NCI-H1436 (cell line): ENCODE measurements at places on chromosomes 3 and 15.

DNA sequence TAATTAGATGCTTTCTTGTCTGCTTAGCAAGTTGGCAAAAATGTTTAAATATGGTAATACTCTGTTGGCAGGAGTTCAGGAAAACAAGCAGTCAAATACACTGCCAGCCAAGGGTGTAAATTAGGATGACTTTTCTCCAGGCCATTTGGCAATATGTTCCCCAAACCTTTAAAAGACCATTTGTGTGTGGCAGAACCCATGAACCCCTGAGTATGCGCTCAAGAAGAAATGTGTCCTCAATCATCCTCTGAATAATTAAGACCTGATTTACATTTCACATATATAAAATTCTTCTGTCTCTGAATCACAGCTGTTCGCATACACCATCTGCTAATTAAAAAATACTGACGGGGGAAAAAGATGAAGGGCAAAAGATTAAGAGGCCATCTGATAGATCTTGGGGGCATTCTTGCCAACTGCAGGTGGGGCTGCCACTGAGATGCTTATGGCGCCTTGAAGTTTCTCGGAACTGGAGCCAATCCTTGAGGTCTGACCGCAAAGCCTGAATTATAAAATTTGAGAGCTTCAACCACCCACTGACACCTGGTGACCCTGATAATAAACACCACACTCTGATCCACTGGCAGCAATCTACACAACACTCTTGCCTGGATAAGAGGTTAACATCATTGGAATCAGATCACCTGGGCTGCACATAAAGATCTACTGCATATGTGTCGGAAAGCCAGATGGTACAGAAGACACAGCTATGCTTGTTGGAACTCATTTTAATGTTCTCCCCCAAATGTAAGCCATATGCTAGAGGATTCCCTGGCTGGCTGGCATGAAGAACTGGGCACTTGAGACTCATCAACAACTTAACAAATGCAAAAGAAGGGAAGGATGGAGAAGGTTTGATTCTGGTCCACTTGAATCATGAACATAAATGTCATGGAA lies 190.6 kb downstream of the OSBPL10 start:
- DNase-seq: no peak

DNA sequence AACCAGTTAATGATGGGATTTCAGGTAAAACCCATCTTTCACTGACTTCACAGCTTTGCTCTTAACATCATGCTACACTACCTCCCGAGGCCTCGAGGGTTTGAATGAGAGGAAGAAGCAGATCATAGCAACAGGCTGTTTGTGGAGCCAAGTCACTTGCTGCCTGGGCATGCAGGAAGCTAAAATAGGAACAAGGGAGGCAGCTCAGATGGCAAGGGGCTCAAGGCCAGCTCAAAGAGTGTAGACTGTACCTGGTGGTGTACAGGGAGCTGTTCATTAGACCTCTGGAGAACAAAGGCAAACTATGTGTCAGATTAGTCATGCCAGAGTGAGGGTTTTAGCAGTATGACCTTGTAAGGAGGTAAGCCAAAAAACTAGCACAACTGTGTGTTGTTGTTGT lies 28.8 kb downstream of the ARRDC4 start:
- DNase-seq: no peak

GRCh38 chr3:58034738-58035523 lies 26.7 kb downstream of the FLNB start:
- peak; percentile 37 for DNase-seq

- DNase-seq: no peak
These were observed 183.2 kb upstream of the NR2F2 start for GRCh38 chr15:96147267-96147666.

DNA sequence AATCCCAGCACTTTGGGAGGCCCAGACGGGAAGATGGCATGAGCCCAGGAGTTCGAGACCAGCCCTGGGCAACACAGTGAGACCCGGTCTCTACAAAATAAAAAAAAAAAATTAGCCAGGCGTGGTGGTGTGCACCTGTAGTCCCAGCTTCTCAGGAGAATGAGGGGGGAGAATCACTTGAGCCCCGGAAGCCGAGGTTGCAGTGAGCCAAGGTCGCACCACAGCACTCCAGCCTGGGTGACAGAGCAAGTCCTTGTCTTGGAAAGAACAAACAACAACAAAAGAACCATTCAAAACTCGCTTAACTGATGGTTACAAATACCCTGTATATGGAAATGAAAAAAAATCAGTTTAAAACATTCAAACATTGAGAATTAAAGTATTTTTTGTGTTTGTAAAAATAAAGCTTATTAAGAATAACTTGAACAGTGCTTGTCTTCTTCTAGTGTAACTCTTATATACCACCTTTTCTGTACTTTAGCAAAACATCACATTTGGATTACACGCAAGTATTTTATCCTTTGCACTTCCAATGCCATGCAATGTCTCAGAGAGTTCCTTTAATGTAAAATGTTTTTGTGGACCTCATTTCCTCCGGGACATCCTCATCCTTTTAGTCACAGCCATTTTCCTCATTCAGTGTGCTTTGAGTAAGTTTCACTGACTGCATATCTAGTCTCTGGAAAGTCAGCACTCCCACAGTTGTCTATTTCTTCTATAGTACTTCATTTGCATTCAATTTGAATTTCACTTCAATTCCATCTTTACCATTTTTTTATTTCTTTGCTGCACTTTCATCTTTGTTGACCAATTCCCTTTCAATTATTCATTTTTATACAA lies 113.0 kb upstream of the GOLGA8J start:
- DNase-seq: no peak

DNA sequence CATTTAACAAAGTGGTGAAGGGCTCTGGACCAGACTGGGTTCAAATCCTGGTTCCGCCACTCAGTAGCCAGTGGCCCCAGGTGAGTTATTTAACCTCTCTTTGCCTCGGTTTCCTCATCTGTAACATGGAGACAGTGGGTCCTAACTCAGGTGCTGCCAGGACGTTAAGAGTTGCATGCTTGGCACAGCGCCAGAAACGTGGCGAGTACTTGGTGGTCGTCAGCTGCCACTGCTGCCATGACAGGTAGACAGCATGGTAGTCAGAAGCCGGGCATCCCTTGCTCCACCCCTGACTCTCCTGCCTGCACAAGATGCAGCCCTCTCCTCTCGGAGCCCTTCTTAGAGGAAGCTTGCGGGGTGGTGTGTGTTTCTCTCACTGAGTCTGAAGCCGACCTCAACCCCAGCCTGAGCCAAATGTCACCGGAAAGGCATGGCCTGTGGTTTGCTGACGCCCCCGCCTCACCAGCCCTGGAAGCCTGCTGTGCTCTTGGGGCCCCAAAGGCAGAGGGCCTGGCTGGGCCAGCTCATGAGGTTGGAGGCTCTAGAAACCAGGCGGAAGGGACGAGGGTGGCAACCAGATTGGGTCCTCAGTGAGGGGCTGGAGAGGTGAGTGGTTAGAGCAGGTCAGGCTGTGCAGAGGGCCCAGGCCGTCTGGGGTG lies 160.8 kb upstream of the TLE3 start:
- no peak for DNase-seq

- no peak for DNase-seq
These were observed 87.9 kb upstream of the LINGO1 start for GRCh38 chr15:77720655-77721054.

DNA sequence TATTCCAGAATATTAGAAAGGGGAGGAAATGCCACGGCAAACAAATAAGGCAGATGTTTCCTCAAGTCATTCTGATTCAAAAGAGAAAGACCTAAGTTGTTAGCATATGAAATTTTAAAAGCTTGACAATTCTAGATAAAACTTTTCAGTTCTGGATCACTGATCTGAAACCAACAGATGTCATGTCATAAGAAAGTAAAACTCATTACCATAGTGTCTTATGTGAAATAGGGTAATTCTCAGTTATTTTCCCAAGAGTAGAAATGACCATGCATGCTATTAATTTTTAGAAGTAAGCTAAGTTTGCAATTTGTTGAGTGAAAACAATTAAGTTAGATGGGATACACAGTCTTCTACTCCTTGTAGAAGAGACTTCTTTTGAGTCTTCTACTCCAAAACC lies 630.3 kb downstream of the NAALADL2 start:
- no peak for DNase-seq

- no peak for DNase-seq
These were observed 16.3 kb upstream of the A4GNT start for GRCh38 chr3:138148503-138148902.

- no peak for DNase-seq
These were observed 212.2 kb downstream of the RBMS3 start for GRCh38 chr3:29493109-29493508.

DNA sequence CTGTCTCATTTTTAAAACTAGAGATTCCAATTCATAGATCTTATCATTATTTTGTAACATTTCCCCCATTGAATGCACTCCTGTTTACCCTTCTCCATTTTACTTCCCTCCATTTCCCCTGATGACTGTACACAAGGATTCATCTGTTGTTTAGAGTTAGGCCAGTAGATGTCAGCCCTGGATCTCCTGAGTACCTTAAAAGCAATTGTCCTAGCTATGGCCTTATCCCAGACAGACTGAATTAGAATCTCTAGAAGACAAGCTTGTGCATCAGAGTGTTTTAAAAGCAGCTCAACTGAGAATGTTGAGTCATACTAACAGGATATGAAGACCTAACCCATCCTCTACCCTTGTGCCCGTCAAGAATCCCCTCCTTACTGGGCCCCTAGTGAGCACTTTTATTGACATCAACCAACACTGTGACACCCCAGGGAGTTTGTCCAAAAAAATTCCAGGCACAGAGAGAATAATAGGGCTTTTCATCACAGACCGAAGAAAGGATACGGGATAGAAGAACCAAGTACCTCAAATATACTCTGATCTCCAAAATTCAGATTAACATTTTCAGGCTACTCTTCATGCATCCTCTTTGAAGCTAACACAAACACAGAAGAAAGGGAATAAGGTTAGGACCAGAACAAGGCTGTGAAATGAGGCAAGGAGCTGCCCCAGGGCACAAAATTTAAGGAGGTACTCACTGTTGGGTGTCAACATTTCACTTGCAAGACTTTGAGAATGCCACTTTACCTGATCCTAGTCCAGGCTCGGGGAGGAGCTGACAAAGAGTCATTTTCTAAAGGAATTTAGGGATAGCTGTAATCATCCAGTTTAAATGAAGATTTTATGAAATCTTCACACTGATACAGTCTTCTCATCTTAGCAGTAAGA lies 17.1 kb downstream of the ZBED2 start:
- peak; percentile 2 for DNase-seq

DNA sequence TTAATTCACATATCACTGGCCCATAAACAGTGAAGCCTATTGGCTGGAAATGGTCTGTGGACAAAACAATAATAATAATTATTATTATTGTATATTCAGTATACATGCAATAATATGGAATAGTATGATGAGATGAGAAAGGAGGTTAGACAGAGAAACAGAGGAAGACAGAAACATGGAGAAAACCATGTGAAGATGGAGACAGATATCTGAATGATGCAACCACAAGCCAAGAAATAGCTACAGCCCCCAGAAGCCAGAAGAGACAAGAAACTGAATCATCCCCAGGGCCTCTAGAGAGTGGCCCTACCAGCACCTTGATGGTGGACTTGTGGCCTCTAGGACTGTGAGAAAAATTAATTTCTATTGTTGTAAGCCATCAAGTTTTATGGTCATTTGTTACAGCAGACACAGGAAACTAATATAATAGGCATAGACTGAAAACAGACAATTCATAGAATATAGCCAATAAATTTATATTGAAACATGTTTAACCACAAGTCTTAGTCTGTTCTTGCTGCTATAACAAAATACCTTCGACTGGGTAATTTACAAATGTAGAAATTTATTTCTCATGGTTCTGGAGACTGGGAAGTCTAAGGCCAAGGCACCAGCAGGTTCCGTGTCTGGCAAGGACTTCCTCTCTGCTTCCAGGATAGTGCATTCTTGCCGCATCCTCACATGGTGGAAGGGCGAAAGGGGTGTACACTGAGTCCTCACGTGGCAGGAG lies 31.6 kb downstream of the MCF2L2 start:
- no peak for DNase-seq

- no peak for DNase-seq
These were observed 108.4 kb upstream of the SPATA12 start for GRCh38 chr3:56952061-56952460.

DNA sequence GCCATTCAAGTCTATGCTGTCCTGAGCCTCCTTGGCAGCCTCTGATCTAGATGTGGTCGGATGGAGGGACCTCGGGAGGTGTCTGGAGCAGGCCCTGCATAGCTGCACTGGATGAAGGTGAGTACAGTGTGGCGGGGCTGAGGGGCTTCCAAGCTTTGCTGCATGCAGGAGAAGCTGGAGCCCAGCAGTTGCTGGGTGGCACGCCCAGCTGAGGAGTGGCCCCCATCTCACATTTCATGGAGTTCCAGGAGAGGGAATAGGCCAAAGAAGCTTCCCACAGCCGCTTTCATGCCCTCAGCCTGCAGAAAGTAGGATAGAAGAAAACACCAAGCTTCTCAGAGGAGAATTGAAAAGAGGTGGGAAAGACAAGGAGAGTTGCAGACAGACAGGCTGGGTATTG lies 48.3 kb upstream of the PRR20G start:
- no peak for DNase-seq

DNA sequence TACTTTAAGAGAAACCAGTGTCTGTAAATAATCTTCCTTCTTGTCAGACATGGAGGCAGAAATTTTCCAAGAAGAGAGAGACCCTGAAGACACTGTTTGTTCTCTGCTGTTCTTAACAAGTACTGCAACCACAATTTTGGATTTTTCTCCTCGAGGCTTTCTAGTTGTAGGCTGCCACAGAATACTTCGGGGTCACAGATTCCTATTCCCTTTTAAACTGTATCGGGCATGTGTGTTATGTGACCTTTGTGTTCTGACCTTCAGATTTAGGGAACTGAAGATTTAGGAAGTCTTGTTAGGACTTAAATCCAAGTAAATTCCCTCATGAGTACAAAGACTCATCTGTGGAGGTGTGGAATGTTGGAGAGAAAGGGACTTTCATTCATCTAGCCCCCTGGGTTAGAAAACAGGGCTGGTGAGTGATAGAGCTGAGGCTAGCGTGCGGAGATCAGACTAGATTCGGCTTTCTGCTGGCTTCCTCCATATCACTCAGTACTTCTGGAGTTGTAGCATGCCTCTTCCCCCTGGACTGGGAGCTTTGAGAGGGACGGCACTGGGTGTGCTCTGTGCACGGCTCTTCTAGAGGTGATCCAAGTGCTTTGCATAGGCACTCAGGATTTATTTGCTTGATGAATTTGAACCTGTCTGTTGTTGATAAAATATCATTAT lies 237.0 kb downstream of the LPP start:
- DNase-seq: no peak

GRCh38 chr15:32683906-32684584 lies 33.8 kb upstream of the GREM1 start:
- no peak for DNase-seq
